ENCODE measurements at places on chromosomes 3 and 15. TPM values are rescaled to one million over a fixed set of nuclear protein-coding genes. Genes with fewer than 3 reads are reported as not detected.

Gene MAGEL2
- total RNA-seq, result not detected

Gene ZNF860
- 3.6 TPM for total RNA-seq

Gene RTP1
- not detected for total RNA-seq

Gene TM4SF1
- 906 TPM for total RNA-seq

Gene ISL2
- 0.13 TPM for total RNA-seq

Gene GOLGA8J
- not detected for total RNA-seq

Gene GOLGA6D
- not detected for total RNA-seq

Gene ACTRT3
- 5.6 TPM for total RNA-seq

Gene ITGA11
- 0.14 TPM for total RNA-seq

Gene ATP10A
- total RNA-seq, result under 0.01 TPM

Gene SMAD6
- 22.0 TPM for total RNA-seq

Gene ARNT2
- total RNA-seq, result 0.27 TPM

Gene ANKRD63
- 0.22 TPM for total RNA-seq

Gene LINGO1
- total RNA-seq, result not detected

Gene GPR62
- not detected for total RNA-seq

Gene CISH
- 0.40 TPM for total RNA-seq

Gene IL16
- 0.93 TPM for total RNA-seq

Gene CIAO2A
- total RNA-seq, result 83.8 TPM

Gene SLC22A14
- 0.13 TPM for total RNA-seq

Gene AZI2
- 59.2 TPM for total RNA-seq

Gene FAM43A
- total RNA-seq, result 165 TPM

Gene AADAC
- not detected for total RNA-seq

Gene CERS3
- total RNA-seq, result not detected

Gene PCCB
- 54.3 TPM for total RNA-seq

Gene SI
- total RNA-seq, result not detected

Gene BMF
- total RNA-seq, result 2.3 TPM

Gene ABI3BP
- total RNA-seq, result 36.0 TPM

Gene PARP9
- total RNA-seq, result 17.8 TPM

Gene SPTBN5
- total RNA-seq, result 8.5 TPM

Gene CEP63
- total RNA-seq, result 17.6 TPM

Gene TMCO5A
- total RNA-seq, result not detected

Gene FBXO45
- total RNA-seq, result 29.4 TPM

Gene TARS3
- 10.0 TPM for total RNA-seq

Gene HDC
- total RNA-seq, result not detected

Gene LSAMP
- under 0.01 TPM for total RNA-seq

Gene GABRR3
- not detected for total RNA-seq

Gene EPHA3
- total RNA-seq, result not detected

Gene UBAP1L
- total RNA-seq, result 1.9 TPM

Gene ZBED2
- not detected for total RNA-seq

Gene DPPA2
- total RNA-seq, result not detected

Gene DNAH12
- under 0.01 TPM for total RNA-seq

Gene ZBTB47
- 10.0 TPM for total RNA-seq

Gene A4GNT
- total RNA-seq, result not detected

Gene UQCC5
- total RNA-seq, result 2.9 TPM

Gene GATA2
- 38.3 TPM for total RNA-seq

Gene SNTN
- total RNA-seq, result not detected

Gene ZIC4
- total RNA-seq, result not detected

Gene ISLR
- total RNA-seq, result 0.07 TPM
